ENCODE measurements at places on chromosomes 1 and 21.

- no peak for DNase-seq
These were observed 55.8 kb upstream of the PRDX6 start for GRCh38 chr1:173421286-173421685.

DNA sequence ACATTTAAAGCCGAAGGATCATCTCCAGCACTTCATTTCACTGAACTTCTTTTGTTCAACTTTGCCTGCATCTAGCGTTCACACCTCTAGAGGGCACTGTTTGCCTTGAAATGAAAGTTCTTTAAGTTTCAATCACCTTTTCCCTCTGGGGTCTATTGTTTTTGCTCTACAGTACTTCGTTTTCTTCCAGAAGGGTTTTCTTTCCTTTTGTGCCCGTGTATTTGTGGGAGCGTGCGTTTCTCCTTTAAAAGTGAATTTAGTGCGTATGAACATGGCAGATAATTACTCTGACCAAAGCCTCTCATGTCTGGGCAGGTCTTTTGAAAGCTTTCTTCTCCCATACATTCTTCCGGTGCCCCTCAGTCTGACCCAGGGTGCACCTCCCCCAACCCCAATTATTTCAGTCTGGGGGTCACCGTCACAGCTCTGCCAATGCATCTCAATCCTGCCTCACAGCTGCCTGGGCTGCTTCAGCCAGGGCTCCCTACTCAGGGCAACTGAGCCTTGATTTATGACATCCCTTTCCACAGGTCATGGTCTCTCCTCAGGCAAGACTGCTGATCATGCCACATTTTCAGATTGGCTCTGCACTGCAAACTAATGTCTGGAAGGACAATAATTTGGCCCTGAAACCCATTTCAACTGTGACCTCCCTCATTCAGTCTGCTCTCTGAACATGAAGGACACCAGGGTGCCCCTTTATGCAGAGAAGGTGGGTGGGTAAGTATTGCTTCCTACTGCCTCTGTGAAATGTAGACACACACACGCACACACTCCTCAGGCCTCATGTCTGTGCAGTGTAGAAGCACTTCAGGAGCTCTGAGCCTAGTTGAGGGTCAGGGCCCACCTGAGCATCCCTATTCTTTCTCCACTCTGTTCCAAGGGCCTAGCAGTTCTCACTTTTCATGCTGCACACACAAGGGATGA is 88.6 kb downstream of the NUF2 start:
- peak; percentile 63 for DNase-seq

- no peak for DNase-seq
These were observed 104.8 kb upstream of the POU3F1 start for GRCh38 chr1:38151399-38151798.

GRCh38 chr1:110424699-110425611 is 17.5 kb upstream of the LAMTOR5 start:
- no peak for DNase-seq

- no peak for DNase-seq
These were observed 96.0 kb upstream of the CASZ1 start for GRCh38 chr1:10892138-10893065.

DNA sequence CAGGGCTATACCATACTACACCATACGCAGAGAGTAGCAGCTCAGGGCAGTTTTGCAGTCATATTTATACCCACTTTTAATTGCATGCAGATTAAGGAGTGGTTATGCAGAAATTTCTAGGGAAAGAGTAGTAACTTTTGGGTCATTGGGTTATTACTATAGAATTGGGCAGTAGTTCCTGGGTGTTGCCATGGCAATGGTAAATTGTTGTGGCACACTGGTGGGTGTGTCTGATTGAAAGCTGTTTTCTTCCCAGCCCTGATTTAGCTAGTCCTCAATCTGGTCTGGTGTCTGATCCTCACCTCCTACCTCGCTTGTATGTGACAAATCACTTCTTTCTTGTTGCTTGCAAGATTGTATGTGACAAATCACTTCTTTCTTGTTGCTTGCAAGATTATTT is 30.5 kb downstream of the CYP4A11 start:
- DNase-seq = no peak

DNA sequence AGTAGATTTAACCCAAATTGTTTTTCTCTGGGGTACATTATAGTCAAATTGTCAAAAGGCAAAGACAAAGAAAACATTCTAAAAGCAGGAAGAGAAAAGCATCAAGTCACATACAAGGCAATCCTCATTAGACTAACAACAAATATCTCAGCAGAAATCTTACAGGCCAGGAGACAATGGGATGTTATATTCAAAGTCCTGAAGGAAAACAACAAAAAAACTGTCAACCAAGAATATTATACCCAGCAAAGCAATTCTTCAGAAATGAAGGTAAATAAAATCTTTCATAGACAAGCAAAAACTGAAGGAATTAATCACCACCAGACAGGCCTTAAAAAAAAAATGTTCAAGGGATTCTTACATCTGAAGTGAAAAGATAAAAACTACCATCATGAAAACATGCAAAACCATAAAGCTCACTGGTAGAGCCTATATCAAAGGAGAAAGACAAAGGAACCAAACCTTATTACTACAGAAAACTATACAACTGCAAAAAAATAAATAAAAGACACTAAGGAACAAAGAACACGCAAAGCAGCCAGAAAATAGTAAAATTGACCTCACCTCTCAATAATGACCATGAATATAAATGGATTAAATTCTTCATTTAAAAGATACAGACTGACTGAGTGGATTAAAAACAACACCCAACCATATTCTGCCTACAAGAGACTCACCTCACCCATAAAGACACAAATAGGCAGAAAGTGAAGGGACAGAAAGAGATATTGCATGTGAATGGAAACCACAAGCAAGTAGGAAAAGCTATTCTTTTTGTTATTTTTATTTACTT is 113.8 kb upstream of the ZC3H11B start:
- no peak for DNase-seq

- DNase-seq = peak; percentile 81
These were observed 346.4 kb upstream of the DAB1 start for GRCh38 chr1:57770236-57770635.
